Vein endothelial cell (primary cell): ENCODE measurements at places on chromosomes 16 and 17. TPM values are rescaled to one million over a fixed set of nuclear protein-coding genes. Genes with fewer than 3 reads are reported as not detected.

The AP1G1 gene
- total RNA-seq, result 102 and 108 TPM in 2 replicates

The ZP2 gene
- total RNA-seq, result not detected in 2 replicates

The TBL3 gene
- total RNA-seq, result 45.9 and 54.2 TPM in 2 replicates

The IGF2BP1 gene
- 1.3 and 8.0 TPM in 2 replicates for total RNA-seq
